ENCODE measurements at places on chromosomes 5 and 9.

DNA sequence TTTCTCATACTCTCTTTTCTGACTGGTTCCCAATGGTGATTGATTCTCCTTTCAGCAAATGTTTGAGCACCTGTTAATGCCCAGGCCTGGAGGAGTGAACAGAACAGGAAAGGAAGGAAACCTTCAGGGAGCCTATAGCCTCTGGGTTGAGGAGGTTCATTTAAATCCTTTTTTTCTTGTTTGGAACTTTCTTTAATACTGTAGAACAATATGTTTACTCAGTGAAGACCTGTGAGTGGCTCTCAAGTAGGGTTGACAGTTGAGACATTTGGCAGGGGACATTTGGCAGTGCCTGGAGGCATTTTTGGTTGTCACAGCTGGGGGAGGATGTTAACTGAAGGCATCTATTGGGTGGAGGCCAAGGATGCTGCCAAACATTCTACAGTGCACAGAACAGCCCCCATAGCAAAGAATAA is 6.1 kb upstream of the FAM120AOS start:
- DNase-seq: no peak

DNA sequence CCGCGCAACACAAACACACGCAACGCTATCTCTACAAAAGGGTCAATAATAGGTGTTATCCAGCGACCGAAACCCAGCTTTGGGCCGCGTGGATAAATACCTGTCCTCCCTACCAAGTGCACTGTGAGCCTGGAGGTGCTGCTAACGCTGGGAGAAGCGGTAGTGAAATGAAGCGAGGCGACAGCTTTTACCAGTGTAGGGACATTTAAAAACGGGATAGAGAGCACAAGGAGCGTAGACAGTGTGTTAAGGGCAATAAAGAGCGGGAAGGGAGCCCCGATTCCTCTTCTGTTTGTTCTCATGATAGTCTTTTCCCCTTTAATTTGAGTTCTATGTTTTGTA is 421 bp upstream of the DEPDC1B start:
- DNase-seq: no peak

DNA sequence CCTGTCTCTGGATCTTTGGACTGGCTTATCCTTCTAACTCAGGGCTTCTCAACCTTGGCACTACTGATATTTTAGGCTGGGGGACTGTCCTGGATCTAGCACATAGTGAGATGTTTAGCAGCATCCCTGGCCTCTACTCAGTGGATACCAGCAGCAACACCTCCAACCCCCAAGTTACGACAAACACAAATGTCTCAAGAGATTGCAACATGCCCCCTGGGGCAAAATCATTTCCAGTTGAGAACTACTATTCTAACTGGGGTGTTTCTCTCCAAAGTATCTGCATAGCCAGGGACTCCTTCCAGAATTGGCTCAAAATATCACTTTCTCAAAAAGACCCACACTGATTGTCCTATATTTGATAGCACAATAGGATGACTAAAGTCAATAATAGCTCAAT is 7.2 kb upstream of the TLR4 start:
- no peak for DNase-seq

DNA sequence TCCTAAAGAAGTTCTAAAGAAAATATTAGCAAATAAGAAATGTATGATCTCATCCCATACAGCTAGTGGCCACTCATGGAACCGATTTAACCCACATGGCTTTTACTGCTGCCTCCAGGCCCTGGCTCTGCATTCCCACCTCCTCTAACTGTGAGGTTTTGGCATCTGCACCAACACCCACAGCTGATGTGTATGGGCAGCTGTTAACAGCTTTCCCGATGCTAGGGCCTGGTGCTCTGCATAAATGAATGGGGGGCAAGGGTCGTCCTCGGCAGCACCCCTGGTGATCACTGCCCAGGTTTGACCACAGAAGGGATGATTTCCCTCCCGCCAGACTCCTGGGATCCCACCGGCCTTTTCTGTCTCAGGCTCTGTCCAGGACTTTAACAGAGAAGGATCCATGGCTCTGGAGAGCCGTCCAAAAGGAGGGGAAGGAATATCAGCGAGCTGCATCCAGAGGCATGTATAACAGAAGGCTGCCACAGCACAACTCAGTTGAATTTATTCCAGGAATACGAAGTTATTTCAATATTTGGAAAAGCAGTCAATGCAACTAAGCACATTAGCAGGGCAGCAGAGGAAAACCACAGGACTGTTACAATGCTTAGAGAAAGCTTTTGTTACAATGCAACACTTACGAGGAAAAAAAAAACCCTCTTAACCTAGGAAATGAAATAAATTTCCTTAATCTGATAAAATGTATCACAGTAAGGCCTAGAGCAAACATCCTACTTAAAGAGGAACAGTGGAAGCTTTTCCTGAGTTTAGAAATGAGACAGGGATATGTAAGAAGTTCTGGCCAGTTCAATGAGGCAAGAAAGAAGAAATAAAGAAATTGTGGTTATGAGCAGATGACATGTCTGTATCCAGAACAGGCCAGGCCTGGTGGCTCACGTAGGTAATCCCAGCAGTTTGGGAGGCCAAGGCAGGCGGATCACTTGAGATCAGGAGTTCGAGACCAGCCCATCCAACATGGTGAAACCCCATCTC is 63.1 kb downstream of the NACC2 start:
- DNase-seq: no peak

DNA sequence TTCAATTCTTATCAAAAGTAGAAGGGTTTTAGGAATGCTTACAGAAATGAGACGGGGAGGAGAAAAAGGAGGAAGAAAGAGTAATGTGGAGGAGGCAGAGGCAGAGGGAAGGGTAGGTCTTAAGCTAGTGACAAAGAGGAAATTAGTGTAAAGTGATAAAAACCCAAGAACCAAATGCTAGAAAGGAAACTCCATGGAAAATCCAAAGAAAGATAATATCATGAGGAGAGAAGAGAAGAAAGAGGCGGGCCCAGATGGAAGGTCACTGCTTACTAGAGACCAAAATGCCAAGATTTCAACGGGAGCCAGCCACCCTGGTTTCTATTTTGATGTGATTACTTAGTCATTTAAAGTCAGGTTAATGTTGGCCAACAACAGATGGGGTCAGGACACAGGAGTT is 68.6 kb upstream of the IL12B start:
- no peak for DNase-seq

GRCh38 chr9:137820161-137820855 is 57.3 kb upstream of the CACNA1B start:
- DNase-seq: no peak

DNA sequence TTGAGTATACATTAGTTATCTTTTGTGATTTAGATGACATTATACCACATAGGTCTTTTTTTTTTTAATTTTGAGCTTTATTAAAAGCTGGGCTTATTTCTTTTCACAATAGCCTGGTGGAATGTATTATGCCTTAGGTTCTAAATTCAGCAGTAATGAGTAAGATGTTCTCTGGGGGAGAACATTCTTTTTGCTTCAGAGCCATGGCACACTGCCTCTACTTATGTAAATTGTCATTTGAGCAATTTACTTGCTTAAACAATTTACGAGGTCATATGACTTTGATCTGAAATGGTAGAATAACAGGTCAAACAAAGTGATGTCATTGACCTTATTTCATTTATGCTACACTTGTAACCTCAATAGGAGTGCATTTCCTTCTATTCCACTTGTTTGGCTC is 154.2 kb downstream of the FOCAD start:
- DNase-seq: no peak

All from activated naive CD8-positive, alpha-beta T cell treated with anti-CD3 and anti-CD28 coated beads, Interleukin-2, amount 50 U/mL, for 16 hours (primary cell).